ENCODE measurements at places on chromosomes 5 and 9.

DNA sequence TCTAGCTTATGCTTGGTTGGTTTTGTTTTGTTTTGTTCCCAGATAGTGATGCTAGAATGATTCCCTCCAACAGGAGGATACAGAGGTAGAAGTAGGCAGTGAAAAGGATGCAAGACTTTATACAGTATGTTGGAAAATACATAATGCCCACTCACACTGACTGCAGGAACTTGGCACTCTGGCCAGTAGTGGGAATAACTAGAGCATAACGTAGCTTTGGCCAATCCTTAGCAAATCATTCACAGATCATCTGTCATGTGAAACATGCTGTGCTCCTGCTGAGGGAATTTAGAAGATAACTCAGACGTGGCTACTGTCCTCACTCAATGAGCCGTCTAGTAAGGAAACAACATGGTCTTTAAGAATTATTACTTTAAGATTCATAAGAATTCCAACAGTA lies 13.5 kb downstream of the CFAP90 start:
- DNase-seq = no peak

DNA sequence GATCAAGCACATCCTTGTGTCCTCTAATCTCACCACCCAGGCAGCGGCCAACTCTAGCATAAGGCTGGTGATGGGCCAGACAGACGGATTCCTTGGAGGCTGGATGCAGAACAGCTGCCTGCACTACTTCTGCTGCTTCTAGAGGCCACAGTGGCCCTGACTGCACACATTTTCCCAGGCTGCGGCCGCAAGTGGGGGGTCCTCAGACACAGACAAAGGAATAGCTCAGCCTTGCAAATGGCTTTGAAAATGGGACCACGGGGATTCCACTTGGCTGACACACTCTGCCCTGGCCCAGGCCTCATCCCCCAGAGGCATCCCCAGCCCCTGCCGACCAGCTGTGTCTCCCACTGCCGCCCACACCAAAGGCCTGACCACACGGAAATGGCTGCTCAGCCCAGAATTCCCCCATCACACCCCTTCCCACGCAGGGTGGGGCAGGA lies 540.8 kb downstream of the BNC2 start:
- DNase-seq = peak; percentile 64

GRCh38 chr5:124445070-124445619 lies 301.3 kb downstream of the ZNF608 start:
- DNase-seq = no peak

DNA sequence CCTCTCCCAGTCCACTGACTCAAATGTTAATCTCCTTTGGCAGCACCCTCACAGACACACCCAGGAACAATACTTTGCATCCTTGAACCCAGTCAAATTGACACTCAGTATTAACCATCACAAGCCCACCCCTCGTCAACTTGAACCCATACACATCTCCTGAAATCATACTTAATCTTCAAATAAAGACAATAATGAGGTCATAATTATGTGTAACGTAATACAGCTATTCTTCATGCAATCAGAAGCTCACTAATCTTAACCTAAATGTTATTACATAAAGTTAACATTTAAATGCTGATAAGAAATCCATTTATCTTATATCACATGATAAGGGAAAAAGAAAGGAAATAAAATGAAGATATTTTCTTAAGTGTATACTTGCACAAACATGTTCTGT lies 65.2 kb downstream of the PPIC start:
- no peak for DNase-seq

DNA sequence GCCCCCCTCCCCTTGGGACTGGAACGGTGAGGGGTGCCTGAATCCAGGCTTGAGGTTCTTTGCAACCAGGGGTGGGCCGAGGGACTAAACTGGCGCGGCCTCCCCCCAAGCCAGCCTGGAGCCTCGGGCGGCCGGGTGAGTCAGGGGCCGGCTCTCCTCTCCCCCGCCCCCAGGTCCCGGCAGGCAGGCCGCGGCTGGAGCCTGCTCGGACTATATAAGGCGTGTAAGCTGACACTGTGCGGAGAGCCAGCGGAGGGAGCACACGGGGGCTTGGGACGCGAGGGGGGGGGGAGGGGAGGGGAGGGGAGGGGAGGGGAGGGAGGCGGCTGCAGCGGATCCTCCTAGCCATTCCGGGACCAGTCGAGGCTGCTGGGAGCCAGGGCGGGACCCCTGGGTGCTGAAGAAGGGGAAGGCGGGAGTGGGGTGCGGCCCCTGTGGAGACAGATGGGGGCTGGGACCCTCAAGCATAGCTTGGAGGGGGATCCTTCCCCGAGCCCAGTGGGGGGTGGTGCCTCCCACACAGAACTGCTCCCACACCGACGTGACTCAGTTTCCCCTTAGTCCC lies 595 bp downstream of the PDLIM7 start:
- peak; percentile 69 for DNase-seq

GRCh38 chr5:539469-540070 lies 15.3 kb upstream of the SLC9A3 start:
- DNase-seq = peak; percentile 2

DNA sequence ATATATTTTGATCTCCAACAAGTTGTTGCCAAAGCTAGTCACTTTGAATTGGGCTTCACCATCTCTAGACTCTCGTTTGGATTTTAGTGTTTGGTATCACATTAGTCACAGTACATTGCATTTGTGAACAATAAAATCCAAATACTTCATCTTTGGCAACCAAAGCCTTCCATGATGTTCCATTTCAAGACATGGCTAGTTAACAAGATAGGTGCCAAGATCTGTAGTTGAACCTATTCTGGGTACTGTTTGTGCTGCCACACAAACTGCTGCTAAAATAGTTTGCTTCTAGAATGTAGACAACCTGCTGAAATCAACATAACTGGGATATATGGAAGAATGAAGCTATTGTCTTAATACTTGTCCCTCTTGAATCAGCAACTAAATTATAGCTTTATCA lies 207.5 kb downstream of the LRRC70 start:
- DNase-seq = no peak

DNA sequence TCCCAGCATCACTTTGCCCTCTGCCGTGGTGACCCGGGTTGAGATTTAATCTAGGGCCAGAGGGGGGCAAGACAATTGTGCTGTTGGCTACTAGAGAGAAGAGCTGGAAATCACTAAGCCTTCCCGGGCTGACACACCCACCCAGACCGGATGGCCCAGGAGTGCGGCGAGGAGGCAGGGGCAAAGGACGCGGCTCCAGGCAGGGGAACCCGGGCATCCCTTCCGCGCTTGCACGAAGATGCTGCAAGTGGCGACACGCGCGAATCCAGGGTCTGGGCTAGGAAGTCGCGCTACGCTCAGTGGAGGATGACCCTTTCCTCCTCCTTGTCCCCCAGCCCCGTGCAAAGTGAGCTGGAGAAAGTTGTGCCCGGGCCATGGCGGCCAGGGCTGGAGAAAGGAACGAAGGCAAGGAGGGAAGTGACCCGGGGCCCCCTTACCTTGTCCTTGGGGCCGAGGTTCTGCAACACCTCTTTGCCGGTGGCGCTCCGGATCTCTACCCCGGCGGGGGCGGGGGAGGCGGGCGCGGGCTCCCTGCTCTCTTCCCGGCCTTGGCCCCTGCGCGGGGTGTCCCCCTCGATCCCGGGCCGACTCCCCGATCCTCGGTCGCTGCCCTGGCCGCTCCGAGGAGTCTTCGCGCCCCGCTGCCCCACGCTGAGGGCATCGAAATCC lies 693 bp downstream of the DPYSL3 start:
- peak; percentile 26 for DNase-seq

DNA sequence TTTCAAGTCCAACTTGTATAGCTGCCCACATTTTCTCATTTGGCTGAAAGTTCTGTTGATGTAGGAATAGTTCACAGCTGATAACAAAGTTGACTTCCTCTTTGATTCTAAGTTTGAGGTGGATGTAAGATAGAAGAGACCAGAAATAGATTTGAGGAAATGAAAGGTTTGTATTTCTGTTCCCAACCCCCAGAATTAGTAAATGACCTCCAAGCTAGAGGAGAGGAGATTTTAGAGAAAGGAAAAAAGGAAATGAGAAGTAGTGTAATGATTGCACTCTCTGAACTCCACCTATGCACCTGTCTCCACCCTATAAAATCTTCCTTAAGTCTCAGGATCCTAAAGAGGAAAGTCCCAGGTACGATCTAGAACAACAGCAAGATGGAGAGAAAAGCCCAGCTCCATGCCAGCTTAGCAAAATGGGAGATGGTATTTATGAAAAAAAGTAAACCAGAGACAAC lies 130.4 kb upstream of the POC5 start:
- no peak for DNase-seq

- no peak for DNase-seq
Observed at GRCh38 chr9:98312365-98312764, 56.9 kb upstream of the TBC1D2 start.

- no peak for DNase-seq
Observed at GRCh38 chr5:133323494-133324457, 272.0 kb downstream of the HSPA4 start.

- no peak for DNase-seq
Observed at GRCh38 chr5:96781031-96781971, 26.4 kb downstream of the ERAP1 start.

DNA sequence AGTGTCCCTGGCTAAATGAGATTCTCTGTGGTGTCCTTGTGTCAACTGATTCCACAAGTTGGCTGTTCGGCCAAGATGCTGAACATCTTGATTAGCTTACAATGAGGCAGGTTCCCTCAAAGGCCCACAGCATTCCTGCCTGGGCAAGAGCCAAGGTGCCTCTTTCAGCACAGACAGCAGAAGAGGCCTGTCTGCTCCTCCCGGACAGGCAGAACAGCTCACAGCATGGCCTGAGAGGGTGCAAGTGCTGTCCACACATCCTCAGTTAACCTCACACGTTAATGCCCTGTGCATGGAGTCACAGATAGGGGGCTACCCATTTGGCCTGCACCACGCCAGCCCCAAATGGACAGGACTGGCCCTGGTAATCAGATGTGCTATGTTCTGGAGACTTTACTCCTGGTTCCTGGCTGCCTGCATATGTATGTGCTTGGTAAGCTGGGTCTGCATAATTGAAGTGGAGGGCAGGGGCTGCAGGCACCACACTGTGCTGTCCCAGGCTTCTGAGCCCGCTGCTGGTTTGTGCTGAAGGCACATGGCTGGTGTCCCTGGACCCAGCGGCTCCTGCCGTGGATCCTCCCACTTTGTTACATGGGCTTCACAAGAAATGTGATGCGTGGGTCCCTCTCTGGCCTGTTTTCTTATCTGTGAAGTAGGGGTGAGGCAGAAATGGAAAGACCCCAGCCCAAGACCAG lies 8.9 kb downstream of the CSF2 start:
- DNase-seq = no peak

DNA sequence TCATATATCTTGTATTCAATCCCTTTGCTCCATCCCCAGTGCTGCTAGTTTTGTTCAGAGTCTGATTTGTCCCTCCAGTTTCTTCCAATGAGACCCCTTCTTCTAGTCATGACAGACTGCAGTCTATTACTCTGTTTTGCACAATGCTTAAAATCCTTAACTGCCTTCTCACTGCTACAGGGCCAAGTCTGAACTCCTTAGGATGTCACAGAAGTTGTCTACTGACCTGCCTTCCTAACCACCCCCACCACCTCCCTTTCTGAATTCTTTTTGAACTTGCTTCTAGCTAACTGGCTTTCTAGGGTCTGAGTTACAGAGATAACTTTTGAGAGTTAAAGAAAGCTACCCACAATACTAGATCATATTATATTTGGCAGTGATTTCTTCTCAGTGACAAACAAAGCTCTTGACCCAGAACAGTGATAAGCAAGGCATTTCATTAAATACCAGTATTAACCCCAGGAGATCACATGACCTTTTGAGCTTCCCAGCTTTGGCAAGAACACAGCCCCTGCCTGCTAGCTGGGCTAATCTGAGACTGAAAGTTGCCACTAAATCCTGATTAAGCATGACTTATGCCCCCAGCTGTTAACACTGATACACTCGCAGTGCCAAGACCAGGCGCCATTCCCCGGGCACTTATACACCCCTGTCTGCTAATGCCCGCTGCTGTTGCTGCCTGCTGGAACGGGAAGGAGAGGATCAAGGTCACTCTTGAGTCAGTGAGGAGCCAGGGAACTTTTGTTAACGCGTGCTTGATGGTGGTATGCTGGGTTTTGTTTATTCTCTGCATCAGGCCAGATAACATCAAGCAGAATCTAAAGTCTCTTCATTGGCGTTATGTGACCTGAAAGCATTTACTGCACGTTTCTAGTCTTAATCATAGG lies 36.4 kb upstream of the ADAMTSL1 start:
- DNase-seq = peak; percentile 48

GRCh38 chr9:34665067-34665380 lies 2.6 kb upstream of the CCL27 start:
- no peak for DNase-seq

DNA sequence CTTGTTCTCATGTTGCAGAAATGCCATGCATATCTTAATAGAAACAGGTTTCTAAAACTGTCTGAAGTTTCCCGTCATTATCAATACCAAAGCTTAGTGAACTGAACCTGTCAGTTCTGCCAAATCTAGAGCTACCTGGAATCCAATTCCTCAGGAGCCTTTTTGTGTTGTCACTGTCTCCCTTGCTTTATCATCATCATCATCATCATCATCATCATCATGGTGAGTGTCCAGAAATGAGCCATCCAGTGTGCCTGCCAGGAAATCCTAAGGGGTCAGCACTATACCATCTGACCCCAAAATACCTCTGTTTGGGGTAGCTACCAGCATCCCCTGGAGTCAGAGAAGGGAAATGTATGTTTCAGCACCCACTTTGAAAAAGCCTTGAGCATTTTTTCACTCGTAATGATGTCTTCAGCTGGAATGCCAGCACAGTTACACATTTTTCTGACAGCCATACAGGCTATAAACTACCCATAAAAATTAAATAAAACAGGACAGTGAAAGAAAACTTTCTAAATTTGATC lies 150.3 kb downstream of the NR2F1-AS1 start:
- DNase-seq = no peak

Measured in left ventricle myocardium inferior (tissue), 1 donor.